ENCODE measurements at places on chromosomes 3 and 15.

- DNase-seq: no peak
These were observed 5.3 kb downstream of the DVL3 start for GRCh38 chr3:184160456-184160855.

- no peak for DNase-seq
These were observed 125.5 kb downstream of the DIPK2A start for GRCh38 chr3:144097163-144097562.

DNA sequence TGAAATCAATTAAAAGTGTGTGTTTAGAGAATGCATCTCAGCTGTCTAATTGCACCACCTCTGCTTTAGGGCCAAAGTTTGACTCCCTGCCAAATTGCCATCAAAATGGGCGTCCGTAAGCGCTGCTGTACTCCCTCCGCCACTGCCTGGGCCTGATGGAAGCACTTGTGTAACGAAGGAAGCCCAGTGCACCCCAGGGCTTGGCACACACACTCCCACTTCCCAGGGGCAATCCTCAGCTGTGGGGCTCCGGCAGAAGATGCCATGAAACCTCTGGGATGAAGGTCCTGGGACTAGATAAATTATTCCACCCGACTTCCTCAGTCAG lies 137.8 kb downstream of the RORA start:
- DNase-seq: no peak

GRCh38 chr3:151265866-151266265 lies 12.5 kb downstream of the P2RY14 start:
- DNase-seq: no peak

DNA sequence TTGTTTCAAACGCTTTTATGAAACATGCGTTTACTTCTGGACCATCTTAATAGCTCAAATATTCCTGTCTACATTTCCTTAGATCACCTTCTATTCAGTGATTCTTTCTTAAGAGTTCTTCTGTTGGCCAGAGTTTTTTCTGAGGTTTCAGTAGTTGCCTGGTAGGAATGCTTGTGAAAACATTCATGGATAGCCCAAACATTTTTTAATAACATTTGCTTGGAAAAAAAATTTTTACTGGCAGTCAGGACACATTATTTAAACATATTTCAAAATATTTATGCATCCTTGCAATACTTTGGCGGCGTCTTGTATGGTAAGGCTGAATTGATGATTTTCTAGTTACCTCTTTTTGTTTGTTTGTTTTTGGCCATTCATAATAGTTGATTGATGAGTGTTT lies 47.4 kb upstream of the ZBTB20 start:
- no peak for DNase-seq

GRCh38 chr3:64289622-64290021 lies 64.4 kb upstream of the PRICKLE2 start:
- DNase-seq: no peak

DNA sequence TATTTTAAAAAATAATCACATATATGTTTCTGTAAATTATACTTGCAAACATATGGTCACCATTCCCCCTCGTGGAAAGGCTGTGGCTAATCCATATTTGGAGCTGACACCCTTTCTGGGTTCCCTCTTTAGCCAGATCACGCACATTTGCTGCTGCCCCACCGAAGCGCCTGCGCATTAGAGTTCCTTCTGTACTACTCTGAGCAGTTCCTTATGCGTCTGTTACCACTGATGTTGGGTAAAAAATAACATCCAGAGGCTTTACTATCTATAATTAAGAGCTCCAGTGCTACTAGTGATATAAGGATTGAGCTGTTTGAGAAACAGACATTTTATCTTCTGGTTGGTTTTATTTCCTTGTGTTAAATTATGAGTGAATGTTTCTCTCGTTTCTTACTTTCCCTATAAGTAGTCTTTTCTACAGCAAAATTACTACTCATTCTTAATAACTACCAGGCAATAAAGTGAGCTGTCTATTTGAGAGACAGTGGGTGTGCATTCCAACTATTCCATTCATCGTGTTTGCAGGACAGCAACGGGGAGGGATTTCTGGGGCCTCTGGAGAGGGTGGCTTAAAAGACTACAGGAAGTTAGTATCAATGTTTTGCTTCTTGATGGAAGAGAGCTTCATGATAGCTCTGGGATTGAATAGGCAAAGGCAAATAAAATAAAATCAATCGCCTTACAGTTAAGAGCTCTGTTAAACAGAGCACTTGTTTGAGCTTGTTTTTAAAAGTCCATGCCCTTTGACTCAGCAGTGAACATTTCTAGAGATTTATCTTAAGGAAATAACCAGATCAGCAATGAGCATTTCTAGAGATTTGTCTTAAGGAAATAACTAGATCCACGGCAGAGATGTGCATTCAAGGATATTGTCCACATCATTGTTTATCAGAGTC lies 245.2 kb downstream of the CD47 start:
- no peak for DNase-seq

DNA sequence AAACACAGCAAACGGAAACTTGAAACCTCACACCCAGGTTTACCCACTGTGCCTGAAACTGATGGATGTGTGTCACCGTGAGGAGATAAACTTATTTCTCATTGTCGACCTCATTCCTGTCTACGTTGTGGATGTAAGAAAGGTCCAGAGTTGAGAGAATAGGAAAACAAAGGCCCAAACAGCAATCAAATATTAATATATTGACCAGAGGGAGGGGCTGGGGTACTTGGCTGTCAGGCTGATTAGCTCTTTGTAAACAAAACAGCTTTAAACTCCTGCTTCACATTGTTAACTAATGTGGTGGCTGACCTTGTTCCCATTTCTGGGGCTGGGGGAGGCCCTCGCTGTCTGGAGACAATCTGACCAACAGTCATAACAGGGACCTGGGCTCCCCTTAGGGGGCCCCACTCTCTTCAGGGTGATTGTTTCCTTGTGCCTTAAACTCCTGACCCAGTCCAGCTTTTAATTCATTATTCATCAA lies 937.6 kb downstream of the MCTP2 start:
- DNase-seq: no peak

- no peak for DNase-seq
These were observed 7.9 kb downstream of the AMOTL2 start for GRCh38 chr3:134366221-134366927.

- no peak for DNase-seq
These were observed 25.0 kb downstream of the SIDT1 start for GRCh38 chr3:113557374-113557773.

- no peak for DNase-seq
These were observed 66.9 kb upstream of the PRR20G start for GRCh38 chr3:127354761-127355160.

- DNase-seq: no peak
These were observed 402.1 kb downstream of the CADM2 start for GRCh38 chr3:85360742-85361387.

DNA sequence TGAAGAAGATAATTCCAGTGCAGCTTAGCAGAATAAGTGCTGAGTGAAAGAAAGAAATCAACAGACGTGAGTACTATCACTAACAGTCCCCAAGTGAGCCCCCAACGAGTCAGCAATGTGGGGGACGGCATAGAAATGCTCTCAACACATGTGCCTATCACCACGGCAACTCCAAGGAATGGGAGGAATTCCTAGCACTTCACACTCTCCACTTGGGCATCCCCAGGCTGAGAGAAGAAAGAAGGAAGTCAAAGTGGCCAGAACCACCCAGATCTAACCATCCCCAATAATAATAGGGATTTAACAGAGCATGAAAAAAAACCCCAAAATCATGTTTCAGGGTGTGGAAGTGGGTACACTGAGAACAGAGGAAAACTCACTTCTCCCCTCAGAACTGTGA lies 29.3 kb upstream of the CPNE4 start:
- no peak for DNase-seq

GRCh38 chr3:63912768-63913588 lies 795 bp upstream of the SCAANT1 start:
- DNase-seq: peak; percentile 33

- DNase-seq: no peak
These were observed 3.4 kb downstream of the ZBTB47 start for GRCh38 chr3:42656680-42657610.

GRCh38 chr15:89077750-89078149 lies 10.5 kb upstream of the ABHD2 start:
- no peak for DNase-seq

DNA sequence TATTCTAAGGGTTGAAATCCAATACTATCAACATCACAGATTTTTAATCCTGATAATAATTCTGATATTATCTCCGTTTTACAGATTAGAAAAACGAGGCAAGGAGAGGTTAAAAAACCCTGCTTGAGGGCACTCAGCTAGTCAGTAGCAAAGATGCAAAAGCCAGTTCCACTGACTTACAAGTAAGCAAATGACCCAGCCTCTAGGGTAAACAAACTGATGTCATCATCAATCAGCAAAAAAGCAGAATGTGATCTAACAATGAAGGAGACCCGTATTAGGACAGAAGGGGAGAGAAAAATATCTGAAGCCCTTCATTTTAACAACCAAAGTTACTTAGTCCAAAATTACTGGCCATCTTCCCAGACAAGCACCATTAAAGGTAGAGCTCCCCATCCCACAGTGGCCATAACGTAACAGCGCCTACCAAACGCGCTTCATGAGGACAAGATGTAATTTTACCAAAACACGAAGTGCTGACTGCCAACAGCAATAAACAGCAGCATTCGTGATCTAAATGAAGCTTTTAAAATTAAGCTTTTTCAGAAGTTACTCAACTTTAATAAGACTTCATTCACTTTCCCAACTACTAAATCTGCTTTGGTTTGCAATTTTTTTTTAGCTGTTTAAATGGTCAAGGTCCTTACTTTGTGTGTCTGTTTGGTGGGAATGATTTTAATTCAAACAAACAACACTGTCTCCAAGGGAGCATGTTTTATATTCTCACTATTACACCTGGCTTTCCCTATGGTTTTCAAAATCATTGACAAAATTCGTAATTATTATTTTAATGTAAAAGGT lies 176.6 kb downstream of the OSBPL10 start:
- DNase-seq: no peak

GRCh38 chr3:49104427-49105291 lies at the start of gene QARS1:
Gene QARS1 (minus strand): TSS chr3:49104757. CDS start chr3:49104733, 24 bp downstream.
- DNase-seq: peak; percentile 81

- DNase-seq: no peak
These were observed 655.2 kb downstream of the DIPK2A start for GRCh38 chr3:144626835-144627234.

DNA sequence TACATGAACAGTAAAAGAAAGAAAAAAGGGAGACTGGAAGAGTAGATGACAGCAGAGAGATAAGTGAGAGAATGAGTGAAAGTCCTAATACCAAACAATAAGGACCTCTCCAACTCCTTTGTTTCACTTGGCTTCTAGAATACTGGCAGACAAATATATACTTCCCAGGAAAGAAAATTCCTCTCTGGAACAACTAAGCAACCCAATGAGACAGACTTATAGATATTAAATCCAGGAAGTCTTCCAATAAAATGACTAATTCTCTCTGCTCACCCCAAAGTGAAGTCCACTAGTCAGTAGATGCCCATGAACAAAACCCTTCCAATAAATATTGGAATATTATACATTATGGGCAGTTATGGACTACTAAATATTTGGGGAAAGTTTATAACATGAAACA lies 114.2 kb downstream of the NEDD4 start:
- DNase-seq: no peak

GRCh38 chr3:168047190-168047795 lies 48.4 kb downstream of the GOLIM4 start:
- no peak for DNase-seq

DNA sequence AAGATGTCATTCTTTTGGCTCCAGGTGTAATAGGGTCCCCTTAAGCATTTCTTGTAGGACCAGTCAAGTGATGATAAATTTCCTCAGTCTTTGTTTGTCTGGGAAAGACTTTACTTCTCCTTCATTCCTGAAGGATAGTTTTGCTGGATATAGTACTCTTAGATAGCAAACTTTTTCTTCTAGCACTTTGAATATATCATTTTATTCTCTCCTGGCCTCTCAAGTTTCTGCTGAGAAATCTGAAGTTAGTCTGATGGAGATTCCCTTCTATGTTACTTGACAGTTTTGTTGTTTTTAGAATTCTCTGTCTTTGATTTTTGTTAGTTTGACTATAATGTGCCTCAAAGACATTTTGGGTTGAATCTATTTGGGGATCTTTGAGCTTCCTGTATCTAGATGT lies 181.2 kb upstream of the HES1 start:
- no peak for DNase-seq

DNA sequence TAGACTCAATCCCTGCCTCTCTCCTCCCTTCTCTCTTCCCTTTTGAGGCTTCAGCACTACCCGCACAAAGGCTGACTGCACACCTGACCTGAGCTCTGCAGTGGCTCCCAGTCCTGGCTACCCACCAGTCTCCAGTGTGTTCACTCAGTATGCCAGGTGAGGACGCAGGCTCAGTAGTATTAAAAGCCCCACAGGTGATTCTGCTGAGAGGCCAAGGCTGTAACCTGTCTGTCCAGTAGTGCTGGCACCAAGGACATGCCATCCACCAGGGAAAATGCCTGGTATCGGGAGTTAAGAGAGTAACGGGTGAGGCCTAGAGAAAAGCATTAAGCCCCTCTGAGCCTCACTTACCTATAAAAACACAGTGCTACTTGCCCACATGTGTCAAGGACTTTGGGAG lies 20.9 kb downstream of the FYCO1 start:
- no peak for DNase-seq

GRCh38 chr15:75731248-75732151 lies 18.9 kb upstream of the CSPG4 start:
- DNase-seq: no peak

GRCh38 chr3:55647670-55648069 lies 160.6 kb upstream of the WNT5A start:
- no peak for DNase-seq

DNA sequence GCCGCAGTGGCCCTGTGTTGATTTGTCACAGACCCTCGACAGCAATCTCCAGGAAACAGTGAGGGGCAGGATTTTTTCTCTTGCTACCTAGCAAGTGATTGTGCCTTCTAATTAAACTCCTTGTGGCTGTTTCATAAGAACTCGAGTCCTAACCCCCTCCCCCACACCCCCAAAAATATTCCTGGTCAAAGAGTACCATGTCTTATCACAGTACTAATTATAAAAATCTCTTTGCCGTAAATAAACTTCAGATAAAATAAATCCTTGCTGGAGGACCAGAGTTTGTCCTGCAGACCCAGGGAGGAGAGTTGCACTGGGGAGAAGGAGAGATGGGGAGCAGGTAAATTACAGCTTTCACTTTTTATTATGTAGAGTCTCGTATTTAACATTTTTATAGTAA lies 64.3 kb downstream of the FAM174B start:
- DNase-seq: no peak

- no peak for DNase-seq
These were observed 11.9 kb upstream of the TMEM115 start for GRCh38 chr3:50371133-50371685.

- DNase-seq: no peak
These were observed 52.8 kb downstream of the PPM1L start for GRCh38 chr3:160808838-160809237.

- no peak for DNase-seq
These were observed 394.6 kb upstream of the RORA start for GRCh38 chr15:61623746-61624145.

All from activated CD8-positive, alpha-beta memory T cell treated with anti-CD3 and anti-CD28 coated beads for 4 hours (primary cell).